ENCODE measurements at places on chromosomes 12 and 14.

- DNase-seq = no peak
Measured at GRCh38 chr14:52318062-52318461, 4.0 kb downstream of the PTGER2 start.

GRCh38 chr12:52241205-52241842 lies 8.3 kb downstream of the KRT7 start:
- no peak for DNase-seq

DNA sequence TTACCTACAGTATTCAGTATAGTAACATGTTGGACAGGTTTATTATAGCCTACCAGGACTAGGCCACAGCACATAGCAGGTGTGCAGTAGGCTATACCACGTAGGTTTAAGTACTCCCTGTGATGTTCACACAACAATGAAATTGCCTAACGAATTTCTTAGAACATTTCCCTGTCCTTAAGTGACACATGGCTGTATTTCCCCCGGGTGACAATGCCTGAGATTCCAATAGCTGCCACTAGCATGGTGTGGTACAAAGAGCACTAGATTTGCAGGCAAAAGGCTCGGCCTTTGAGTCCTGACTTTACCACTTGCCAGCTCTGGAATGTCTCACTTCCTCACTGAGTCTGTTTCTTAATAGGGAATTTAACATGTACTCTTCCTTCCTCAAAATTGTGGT lies 19.7 kb downstream of the PTPN21 start:
- no peak for DNase-seq

GRCh38 chr12:13362260-13362841 lies 165.8 kb downstream of the EMP1 start:
- DNase-seq = no peak

DNA sequence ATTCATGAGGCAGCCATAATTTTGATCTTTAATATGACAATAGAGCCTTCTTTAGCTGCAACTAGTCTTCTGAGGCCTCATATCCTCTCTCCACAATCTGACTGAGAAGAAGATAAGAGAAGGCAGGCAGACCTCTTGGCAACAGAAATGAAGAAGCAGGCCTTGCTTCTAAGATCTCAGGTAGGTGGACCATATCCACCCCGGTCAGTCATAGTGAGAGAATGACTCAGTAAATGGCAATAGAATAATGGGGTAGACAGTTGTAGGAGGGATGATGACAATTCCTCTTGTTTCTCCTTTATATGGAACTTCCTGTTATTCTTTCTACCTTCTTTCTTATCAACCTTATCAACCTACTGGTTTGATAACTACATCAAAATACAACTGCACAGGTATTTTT lies 246.7 kb upstream of the G2E3 start:
- no peak for DNase-seq

GRCh38 chr12:42486407-42486806 lies 103.1 kb downstream of the PRICKLE1 start:
- no peak for DNase-seq

- DNase-seq = no peak
Measured at GRCh38 chr14:90678420-90678819, 137.8 kb downstream of the TTC7B start.

DNA sequence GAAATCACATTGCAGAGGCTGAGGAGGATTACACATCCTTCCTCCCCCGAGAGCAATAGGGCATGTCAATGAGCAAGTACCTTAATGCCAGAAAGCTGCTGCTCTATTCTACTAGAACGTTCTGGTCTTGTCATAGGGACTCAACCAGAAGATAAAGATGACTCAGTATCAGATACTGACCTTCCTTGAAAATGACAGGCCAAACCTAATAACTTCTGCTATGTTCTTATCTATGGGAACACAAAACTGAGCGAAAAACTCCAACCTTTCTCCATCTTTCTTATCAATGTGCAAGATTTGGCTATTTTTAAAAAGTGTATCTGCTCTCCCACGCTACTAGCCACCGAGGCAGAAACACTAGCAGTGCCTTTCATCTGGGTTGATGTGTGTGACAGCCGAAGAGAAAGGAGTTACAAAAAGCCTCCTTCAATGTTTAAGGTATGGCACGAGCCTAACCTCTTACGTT lies 5.5 kb downstream of the CCDC92 start:
- no peak for DNase-seq

GRCh38 chr14:98682726-98683125 lies 589.3 kb downstream of the BCL11B start:
- no peak for DNase-seq

- DNase-seq = no peak
Measured at GRCh38 chr12:19404242-19404880, 34.9 kb upstream of the AEBP2 start.

GRCh38 chr14:77988096-77988870 lies 181.9 kb upstream of the NRXN3 start:
- no peak for DNase-seq

GRCh38 chr14:101202627-101203404 lies 299.3 kb upstream of the RTL1 start:
- no peak for DNase-seq

- DNase-seq = no peak
Measured at GRCh38 chr12:21786041-21786531, 11.6 kb upstream of the KCNJ8 start.

DNA sequence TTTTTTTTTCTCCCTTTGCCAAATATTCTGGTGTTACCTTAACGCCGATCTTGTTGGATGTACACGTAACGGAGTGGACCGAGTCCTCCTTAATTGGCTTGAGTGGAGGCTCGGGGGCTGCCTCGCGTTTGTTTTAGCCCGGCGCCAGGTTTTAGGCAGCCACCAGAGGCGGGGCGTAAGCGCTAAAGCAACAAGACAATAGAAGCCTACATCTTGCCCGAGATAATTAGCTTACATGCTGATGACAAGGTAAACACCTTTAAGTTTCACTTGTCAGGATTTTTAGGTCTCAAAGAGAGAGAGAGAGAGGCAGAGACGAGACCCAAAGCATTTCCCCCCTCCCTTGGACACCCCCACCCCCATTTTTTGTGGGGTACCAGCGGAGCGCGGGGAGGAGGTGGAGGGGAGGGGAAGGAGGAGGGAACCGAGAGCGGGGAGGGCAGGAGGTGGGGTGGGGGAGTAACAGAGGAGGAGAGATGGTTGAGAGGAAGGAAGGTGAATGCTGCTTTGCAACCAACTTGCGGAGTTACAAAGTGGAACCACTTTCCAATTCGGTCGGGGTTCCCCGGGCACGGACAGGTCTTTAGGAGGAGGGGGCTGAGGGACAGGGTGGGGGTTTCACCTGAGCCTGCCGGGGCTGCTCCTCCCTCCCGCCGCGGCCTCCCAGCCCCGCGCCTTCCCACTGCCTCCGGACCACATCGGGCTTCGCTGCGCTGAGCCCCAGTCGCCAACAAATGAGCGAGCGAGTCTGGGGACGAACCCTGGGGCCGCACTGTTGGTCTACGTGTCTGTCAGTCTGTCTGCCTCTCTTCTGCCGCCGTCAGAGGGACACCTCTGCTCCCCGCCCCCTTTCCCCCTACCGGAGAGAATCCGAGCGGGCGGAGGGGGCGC lies at the start of gene NKX2-1:
Gene NKX2-1, minus strand, starts transcription at position 802 of the 891 bp plus-strand sequence. Its CDS starts 103 bp downstream, at position 699.
- no peak for DNase-seq

DNA sequence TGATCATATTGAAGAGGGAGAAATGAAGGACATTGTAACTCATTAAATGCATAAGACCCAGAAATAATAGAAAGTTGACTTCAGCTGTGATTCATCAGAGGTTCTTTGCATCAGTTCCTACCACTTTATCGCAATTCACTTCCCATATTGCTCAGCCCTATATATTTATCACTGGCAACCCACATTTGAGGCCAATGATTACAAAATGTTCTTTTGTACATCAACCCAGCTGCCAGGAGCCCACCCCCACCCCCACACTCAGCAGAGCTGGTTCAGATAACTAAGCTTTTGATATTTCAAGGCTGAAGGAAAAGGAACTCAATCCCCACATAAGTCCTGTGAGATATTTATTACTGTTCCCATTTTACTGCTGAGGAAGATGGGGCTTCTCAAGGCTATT lies 51.2 kb upstream of the TMPO start:
- DNase-seq = peak; percentile 84

- no peak for DNase-seq
Measured at GRCh38 chr12:22518060-22518719, 26.2 kb downstream of the C2CD5 start.

DNA sequence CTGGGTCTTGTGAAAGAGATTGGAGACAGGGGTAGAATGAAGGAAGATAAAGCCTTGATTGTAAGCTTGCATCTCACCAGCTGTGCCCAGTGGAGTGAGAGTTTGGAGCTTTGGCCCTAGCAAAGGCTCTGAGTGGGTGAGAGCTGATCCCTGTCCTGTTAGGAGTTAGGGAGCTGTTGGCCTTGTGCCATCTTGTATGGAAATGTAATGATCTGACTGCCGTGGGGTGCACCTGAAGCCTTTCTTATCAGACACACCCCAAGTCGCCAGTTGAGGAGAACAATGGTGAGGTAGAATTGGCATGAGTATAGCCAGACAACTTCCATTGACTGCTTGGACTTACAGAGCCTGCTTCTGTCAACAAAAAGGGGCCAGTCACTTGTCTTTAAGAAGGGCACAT lies 130.1 kb downstream of the PRKCH start:
- no peak for DNase-seq

DNA sequence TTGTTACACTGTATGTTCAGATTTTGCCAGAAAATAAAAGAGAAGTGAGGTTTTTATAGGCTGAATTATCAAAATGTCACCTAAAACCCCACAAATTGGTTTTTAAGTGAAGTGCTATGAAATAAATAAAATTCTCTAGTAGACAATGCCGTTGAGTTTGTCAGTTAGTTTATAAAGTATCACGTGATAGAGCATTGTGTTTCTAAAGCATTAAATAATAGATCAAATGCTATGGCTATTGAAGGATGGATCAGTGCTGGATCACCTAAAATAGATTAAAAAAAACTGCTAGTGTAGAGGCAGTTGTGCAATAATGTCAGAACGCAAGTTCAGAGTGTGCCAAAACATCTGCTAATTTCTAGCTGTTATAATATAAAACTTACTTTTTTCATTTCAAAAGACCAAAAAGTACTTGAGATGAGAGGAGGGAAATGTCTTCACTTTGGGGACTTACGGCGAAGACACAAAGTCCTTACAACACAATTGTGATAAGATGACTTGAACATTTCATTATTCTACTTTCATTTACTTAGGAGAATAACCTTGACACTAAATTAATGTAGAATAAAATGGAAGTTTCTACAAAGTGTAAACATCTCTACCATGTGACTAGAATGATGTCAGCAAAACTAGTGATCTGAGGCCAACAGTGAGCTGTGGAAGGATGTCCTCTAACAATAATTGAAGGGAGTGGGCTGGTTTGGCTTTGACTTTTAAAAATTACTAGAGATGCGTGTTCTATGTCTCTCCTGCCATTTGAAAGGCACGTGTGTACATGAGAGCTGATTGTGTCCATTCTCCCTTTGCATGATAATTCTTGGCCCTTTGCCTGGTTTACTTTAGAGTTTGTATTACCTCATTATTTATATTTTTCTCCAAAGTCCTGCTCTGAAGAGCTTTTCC lies 154.4 kb upstream of the PDE3A start:
- no peak for DNase-seq

- DNase-seq = no peak
Measured at GRCh38 chr12:129779033-129779432, 124.8 kb downstream of the TMEM132D start.

GRCh38 chr14:67453575-67454300 lies 34.8 kb downstream of the TMEM229B start:
- no peak for DNase-seq

- no peak for DNase-seq
Measured at GRCh38 chr14:44736326-44736725, 225.4 kb downstream of the KLHL28 start.

DNA sequence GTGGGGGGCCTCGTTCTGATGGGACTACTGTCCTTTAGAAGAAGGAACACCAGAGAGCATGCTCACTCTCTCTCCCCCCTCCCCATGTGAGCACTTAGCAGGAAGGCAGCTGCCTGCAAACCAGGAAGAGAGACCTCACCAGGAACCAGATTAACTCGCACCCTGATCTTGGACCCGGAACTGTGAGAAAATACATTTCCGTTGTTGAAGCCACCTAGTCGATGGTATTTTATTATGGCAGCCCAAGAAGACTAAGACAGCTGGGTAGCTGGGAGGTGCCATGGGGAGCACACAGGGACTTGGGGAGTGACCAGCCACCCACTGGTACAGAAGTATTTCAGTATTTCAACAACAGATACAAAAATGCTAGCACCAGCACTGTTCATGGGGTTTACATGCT lies 59.0 kb downstream of the VCPKMT start:
- no peak for DNase-seq

DNA sequence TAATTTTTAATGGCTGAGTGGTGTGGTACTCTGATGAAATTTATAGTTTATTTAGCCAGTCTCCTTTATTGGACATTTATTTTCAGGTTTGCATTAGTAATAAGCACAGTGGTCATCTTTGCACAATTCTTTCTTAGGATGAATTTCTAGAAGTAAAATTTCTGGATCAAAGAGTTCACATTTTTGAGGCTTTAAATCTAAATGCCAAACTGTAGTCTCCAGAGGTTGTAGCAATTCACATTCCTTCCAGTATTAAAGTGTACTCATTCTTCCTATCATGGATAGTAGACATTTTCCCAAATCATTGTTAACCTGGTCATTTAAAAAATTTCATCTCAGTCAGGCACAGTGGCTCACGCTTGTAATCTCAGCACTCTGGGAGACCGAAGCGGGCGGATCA lies 24.8 kb downstream of the SLC39A9 start:
- no peak for DNase-seq

DNA sequence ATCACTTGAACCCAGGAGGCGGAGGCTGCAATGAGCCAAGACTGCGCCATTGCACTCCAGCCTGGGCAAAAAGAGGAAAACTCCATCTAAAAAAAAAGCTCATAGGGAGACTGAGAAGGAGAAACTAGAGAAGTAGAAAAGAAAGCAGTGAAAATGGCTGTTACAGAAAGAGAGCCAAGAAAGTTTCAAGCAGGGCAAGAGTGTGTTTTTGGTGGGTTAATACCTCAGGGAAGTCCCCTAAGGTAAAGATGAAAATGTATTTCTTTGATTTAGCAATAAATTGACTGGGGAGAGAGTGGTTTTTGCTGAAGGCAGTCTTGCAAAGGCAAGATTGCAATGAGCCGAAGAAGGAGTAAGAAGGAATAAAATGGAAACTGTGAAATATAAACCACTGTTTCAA lies 10.0 kb upstream of the DUSP16 start:
- DNase-seq = no peak

DNA sequence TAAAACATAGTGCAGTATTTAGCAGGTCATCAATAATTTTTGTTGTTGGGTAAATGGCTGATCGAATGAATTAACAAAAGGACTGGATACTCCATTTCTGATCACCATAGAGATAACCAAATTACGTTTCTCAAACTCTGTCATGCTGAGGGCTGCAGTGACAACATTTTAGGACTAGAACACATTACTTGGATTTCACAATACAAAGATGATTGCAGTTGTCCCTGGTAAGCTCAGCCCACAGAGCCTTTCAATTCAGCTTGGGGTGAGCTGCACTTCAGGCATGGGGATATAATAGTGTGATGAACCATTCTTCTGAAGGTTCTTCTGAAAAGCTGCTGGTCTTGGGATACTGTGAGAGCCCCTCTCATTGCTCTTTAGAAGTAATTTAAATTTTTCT lies 74.3 kb downstream of the FAR2 start:
- no peak for DNase-seq

Data from SIG-M5 (cell line).